ENCODE measurements at places on chromosomes 13 and 19.
A peak's percentile ranks its signal among the peaks of the same experiment; 100 is the strongest.

- DNase-seq = no peak
Observed at GRCh38 chr19:42024622-42025111, 30.6 kb upstream of the ATP1A3 start.

- DNase-seq = no peak
Observed at GRCh38 chr19:1749373-1750342, 3.6 kb upstream of the ONECUT3 start.

GRCh38 chr19:45340232-45340898, at the start of gene KLC3:
KLC3 (plus strand) TSS chr19:45340750; CDS start chr19:45345542, 4,792 bp downstream.
- no peak for DNase-seq

DNA sequence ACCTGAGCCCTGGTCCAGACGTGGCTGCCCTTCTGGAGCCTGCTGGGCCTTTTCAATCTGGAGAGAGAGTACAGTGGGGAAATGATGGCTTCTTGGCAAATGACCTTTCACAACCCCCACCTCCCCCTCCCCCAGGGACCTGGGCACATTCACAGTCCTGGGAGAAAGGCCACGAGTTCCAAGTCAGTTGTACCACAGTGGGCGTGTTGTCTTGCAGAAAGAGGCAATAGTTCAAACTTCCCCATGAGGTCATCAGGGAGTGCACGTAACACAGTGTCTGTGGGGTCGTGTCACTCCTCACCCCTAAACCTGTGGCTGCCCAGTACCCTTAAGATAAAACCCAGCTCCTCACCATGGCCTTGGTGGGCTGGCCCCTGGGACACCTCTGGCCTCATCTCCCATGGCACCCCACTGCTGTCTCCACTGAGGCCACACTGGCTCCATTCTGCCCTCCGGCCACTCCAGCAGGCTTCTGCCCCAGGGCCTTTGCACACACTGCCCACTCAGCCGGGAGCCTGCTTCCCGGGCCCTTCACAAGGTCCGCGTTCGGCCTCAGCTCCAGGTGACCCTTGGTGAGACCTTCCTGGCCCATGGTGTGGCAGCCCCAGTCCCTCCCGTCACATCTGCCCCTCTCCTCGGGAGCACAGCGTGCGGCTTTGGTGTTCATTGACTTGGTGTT, 13.3 kb downstream of the PLIN4 start:
- no peak for DNase-seq

DNA sequence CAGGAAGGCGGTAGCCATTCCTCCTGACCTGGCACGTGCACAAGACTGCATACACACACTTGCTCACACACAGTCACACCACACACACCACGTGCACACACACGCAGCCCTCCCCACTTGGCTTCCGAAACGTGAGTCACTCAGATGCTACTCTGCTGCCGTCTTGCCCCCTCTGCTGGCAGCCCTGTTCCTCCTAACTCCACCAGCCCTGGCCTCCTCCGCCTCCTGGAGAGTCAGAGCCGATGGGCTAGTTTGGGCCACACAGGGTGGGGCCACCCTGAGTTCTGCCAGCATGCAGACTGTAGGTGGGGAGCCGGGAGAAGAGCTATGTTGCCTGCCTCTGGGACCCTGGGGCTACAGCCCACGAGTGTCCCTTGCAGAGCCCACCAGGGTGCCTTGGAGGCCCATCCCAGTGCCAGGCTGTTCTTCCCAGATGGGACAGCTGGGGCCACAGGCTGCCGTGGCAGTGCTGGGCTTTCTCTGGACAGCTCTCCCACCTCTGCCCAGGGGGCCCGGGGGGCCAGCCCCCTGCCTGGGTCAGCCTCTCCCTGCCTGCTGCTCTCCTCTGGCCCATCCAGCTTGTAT, 12.1 kb downstream of the PIN1 start:
- DNase-seq = no peak

GRCh38 chr19:7257148-7258040, 36.8 kb downstream of the INSR start:
- DNase-seq = no peak

GRCh38 chr19:1540365-1540925, 16.6 kb downstream of the PLK5 start:
- no peak for DNase-seq

DNA sequence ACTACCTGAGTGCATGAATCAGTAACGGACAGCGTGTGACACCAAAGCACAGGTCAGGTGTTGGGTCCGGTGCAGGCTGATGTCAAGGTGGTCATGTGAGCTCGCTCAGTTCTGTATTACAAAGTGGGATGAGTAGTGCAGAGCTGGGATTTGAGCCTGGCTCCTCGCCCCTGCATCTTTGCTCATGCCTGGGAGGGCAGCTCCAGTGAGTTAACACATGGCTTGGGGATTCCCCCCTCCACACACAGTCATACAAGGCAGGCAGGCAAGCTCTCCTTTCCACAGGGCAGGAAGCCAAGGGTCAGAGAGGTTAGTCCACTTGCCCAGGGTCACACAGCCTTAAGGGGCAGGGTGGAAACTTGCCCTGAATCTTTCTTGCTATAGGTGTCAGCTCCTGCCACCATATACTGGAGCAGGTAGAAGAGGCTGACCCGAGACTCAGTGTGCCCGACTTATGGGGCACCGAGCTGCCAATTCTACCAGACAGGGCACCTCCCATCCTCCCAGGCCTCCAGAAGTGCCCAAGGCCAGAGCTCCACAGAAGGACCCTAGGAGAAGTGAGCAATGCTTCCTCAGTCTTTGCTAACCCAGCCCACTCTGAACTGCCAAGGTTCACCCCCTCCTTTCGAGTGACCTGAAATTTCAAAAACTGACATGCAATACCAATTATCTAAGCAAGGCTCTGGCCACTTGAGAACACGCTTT, 35.4 kb downstream of the ZNF787 start:
- no peak for DNase-seq

DNA sequence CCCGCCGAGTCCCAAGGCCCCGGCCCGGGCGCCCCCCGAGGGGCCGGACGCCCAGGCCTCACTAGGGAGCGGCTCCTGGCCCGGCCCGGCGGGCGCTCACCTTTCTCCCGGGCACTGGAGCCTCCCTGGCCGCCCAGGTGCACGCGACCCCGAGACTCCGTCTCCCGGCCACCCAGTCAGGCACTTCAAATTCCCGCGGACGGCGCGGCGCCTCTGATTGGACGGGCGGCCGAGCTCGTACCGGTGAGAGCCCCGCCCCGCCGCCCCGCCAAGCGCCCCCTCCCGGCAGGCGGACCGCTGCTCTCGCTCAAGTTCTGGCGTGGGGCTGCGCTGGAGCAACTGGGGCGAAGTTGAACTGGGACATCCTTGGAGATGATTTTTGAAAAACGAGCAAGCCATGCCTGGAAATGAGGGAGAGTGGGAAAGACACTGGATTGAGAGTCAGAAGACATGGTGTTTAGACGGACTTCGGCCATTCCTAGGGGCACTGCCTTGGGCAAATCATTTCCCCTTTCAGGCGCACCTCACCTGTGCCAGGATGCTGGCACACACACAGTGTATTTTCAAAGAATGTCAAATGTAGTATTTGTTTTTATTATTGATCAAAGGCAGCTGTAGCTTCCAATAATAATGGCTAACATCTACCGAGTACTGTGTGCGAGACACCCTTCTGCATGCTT, 485.3 kb downstream of the UQCRFS1 start:
- DNase-seq = peak; percentile 15

- DNase-seq = no peak
Observed at GRCh38 chr13:51066091-51066831, 44.8 kb downstream of the C13orf42 start.

GRCh38 chr19:3362217-3362906, 4.0 kb upstream of the NFIC start:
- no peak for DNase-seq

DNA sequence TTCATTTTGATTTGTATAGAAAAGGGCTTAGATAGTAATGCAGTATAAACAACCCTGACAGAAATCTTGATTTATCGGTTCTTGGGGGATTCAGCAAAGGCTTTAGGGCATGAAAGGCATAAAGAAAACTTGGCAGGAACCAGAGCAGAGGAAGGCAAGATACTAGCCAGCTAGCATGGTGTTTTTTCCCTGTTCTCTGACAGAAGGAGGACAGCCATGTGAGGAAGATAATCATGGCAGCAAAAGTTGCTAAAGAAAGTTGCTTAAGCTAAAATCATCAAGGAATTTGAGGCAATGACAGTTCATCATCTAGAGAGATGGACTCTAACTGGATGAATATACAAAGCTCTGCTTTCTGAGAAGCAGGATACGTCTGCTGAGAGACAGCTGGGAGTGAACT, 294.1 kb downstream of the KCNRG start:
- no peak for DNase-seq

DNA sequence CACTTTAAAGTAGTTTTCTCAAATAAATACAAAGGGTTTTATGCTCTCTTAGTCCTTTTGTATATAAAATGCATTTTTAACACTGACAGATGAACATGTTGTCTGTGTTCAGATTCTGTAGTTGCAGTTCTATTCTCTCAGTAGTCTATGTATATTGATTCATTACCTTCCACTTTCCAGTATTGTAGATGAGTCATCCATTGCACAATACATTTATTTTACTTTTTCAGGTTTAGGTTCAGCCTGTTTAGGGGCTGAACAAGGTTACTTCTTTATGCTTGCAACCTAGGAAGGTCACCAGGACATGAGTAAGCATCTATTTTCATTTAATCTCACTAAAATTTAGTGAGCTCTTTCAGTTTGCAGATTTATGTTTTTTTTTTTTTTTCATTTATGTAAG, 173.6 kb downstream of the NALCN start:
- DNase-seq = no peak

DNA sequence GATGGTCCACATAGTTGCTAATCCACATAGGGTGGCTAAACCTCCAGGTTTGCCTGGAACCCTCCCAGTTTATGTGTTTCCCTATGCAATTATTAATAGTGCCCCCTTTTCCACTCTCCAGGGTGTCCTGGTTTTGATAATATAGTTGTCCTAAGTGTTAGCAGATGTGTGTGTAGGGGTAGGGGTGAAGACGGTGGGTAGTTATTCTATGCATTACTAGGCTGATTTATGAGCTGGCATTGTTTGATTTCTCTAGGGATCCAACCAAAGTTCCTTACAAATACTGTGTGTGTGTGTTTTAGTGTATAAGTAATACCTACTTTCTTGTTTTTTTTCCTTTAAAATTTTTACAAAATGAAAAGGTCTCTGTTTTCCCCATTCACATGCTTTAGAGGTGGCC, 21.1 kb downstream of the GTF2F2 start:
- no peak for DNase-seq

DNA sequence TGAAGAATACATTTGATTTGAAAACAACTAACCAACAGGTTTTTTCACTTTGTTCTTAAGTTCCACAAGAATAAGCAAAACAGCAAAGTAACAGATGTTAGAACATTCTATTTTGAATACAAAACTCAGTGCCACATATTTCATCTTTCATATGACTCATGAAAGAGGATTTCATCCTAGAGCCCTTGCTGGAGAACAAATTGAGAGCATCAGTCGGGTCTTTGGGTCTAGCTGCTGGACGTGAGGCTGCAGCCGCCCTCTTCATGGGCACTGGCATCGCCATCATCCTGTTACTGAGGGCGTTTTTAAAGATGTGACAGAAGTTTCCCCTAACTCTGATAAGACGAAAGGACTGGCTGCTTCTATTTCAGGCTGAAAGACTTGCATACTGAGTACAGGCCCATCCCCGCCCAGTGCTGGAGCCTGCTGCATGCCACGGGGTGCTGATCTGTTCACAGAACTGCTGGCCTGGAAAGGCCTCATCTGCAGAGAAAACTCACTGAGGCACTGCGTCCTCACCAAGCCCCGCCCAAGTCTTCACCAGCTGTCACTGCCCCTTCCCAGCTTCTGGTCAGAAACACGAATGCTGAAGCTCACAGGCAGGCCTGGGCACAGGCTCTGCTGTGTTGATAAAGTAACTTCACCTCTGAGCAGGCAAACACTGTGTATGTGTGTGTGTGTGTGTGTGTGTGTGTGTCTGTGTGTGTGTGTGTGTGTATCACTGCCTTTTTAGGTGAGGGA, 101.4 kb downstream of the TUBGCP3 start:
- DNase-seq = no peak

- no peak for DNase-seq
Observed at GRCh38 chr13:45200701-45201232, at the start of gene KCTD4. KCTD4 (minus strand) TSS chr13:45201045; CDS start chr13:45194567, 6,478 bp downstream.

GRCh38 chr19:47241919-47242577, 11.0 kb upstream of the BBC3 start:
- no peak for DNase-seq

GRCh38 chr13:100349594-100349993, 239.0 kb downstream of the GGACT start:
- no peak for DNase-seq

DNA sequence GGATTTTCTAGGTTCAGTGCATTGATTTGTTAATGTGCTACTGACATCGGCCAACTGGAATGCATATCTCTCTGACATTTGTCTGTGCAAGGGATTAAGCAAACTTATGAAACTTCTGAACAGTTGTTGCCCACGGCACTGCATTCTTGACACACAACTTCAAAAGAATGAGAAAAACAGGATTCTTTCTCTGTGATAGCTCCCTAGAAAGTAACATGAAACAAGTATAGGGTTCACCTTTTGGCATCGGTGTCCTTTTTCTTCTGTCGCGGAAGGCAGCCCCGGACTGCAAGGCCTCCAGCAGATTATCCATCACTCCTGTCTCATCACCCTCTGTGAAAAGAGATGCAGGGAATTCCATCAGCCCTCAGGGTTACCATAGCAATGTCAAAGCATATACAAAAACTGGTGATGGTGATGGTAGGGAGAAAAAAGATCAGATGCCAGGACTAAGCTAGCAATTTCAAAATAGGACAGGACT, 389.2 kb downstream of the DIAPH3 start:
- no peak for DNase-seq

GRCh38 chr19:46426506-46427162, 2.1 kb downstream of the PNMA8C start:
- DNase-seq = no peak

DNA sequence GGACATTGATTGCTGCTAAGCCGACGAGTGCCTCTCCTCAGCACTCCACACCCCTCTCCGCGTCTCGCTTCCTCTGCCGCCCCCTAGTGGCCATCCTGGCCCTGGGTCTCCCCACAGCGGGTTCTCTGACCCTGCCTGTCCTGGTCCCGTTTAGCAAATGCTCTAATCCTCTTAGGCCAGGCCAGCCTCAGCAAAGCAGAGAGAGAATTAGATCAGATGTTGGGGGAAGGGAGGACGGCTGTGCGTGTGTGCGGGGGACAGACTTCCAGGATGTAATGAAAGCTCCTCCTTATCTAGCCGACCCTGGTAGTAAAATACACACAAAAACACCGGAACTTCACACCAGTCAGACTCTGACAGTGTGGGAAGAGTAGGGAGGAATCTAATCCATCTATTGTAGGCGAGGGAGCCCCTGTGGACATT, 4.5 kb downstream of the TPRX2 start:
- DNase-seq = peak; percentile 85

DNA sequence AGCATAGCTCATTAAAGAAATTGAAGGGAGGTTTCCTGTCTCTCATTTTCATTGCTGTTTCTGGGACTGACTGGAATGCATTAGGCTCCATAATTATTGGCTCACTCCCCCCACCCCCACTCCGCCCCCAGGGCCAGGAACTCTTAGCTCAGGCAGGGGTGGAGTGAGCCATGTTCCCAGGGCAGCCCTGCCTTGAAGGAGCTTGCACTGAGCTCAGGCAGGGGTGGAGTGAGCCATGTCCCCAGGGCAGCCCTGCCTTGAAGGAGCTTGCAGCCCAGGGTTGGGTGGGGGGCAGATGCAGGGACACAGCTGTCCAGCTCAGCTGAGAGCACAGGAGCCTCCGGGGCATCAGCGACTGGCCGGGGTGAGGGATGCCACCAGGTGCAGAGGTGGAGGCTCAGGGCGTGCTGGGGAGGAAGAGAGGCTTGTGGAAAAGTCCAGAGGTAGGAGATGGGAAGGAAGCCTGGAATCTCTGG, 39.1 kb upstream of the TFDP1 start:
- DNase-seq = no peak

- DNase-seq = no peak
Observed at GRCh38 chr19:49626226-49626625, 13.7 kb downstream of the RRAS start.

GRCh38 chr19:41356984-41357739, 3.4 kb upstream of the TGFB1 start:
- DNase-seq = no peak
